ENCODE measurements at places on chromosomes 7 and 10.
A peak's percentile ranks its signal among the peaks of the same experiment; 100 is the strongest.

- DNase-seq = no peak
Observed at GRCh38 chr7:111362506-111363054, 199.7 kb downstream of the IMMP2L start.

GRCh38 chr7:110105840-110106239 is 985.1 kb upstream of the LRRN3 start:
- no peak for DNase-seq

- peak; percentile 40 for DNase-seq
Observed at GRCh38 chr10:32332299-32332750, 14.6 kb downstream of the EPC1 start.

DNA sequence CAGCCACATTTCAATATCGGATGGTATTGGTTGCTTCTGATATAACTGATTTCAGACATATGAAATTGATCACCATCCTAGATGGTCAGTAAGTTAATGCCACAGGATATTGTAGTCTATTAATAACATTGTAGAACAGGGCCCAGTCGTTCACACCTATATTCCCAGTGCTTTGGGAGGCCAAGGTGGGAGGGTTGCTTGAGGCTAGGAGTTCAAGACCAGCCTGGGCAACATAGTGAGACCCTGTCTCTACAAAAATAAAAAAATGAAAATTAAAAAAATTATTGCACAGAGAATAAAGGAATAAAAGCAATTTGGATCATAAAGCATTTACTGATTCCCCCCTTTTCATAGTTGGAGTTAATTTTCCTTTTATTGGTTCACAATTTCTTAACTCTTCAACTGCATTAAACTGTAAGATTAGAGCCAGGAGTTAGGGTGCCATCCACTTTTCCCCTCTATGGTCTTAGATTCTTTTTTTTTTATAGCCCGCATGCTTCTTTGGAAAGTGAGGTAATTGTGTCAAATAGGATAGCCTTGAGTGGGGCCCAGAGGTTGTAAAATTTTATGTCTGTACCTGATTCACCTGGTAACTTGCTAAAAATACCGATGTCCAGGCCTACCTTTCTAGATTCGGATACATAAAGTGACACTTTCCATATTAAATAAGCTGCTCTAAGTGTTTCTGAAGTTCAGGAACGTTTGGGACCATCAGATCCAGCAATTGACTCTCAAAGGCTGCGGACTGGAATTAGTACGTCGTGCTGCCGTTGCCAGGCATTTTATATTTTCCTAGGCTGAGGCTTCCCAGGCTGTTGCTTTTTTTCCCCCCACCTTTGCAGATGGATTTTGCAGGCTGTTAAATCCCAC is 24.7 kb downstream of the ADK start:
- no peak for DNase-seq

DNA sequence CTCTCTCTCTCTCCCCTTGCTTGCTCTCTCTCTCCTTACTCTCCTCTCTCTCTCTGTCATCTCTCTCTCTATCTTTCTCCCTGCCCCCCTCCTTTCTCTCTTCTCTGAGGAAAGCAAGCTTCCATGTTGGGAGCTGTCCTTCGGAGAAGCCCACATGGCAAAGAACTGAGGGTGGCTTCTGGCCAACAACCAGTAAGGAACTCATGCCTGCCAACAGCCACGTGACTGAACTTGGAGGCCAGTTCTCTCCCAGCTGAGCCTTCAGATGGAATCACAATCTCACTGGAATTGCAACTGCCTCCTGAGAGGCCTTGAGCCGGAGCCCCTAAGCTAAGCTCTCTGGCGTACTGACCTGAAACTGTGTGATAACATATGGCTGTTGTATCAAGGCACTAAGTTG is 12.0 kb upstream of the DHTKD1 start:
- no peak for DNase-seq

DNA sequence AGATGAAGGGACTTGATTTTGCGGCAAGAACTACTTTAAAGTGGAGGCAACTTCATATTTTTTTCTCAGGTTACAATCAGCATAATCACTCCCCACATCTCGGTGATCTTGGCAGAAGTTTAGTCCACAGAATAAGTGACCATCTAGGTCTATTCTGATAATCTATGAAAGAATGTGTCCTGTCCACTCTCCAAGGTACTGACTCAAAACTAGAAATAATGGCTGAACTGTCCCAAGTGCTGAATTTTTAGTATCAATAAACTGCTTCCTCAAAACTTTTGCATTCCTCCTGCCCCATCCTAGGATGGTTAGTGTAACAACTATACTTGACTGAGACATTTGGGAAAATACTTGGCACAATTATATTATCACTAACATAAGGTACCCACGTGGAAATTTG is 10.9 kb upstream of the CHRM2 start:
- DNase-seq = no peak

- DNase-seq = no peak
Observed at GRCh38 chr10:71316056-71316785, 2.8 kb upstream of the SLC29A3 start.

GRCh38 chr7:148662646-148663045 is 36.1 kb upstream of the CUL1 start:
- no peak for DNase-seq

DNA sequence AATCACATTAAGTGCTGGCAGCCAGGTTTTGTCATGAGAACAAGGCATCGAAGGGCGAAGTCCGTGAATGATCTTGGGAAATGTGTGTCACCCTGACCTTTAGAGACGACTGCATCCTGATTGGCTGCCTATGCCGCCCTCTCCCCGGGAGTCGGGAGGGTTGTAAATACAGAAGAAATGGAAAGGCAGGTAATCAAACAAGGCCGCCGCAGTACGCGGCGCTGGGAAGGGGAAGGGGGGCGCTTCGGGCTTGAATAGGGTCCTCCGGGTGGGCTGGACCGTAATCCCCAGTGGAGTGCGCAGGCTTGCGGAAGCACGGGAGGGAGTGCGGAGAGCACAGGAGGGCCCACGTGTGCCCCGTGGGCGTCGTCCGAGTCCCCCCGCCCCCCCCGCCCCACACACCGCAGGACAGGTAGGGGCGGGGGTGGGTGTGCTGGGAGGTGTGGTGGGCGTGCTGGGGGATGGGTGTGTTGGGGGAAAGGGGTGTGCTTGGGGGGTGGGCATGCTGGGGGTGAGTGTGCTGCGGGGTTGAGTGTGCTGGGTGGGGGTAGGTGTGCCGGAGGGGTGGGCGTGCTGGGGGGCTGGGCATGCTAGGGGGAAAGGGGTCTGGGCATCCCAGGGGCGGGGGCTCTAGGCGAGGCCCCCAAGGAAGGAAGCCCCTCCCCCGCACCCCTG is 169.4 kb downstream of the ARHGAP12 start:
- peak; percentile 70 for DNase-seq

DNA sequence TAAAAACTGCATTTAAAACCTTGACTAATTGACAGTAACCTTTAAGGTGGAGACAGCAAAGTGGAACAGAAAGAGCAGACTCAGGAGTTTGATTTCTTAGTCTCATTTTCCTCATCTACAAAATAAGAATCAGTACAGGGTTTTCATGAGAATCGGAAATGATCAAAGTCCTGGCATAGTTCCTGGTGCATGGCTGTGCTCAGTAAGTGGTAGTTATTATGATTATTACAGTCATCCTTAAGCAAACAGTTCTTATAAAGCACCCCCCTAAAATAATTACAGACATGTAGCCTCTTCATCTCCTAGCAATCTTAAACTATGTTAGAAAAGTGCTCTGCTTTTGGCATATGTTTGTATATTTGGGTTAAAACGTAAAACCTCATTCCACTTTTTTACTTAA is 18.0 kb downstream of the NEBL start:
- no peak for DNase-seq
